ENCODE measurements at places on chromosomes 5 and 9. TPM values are rescaled to one million over a fixed set of nuclear protein-coding genes. Genes with fewer than 3 reads are reported as not detected.

DNA sequence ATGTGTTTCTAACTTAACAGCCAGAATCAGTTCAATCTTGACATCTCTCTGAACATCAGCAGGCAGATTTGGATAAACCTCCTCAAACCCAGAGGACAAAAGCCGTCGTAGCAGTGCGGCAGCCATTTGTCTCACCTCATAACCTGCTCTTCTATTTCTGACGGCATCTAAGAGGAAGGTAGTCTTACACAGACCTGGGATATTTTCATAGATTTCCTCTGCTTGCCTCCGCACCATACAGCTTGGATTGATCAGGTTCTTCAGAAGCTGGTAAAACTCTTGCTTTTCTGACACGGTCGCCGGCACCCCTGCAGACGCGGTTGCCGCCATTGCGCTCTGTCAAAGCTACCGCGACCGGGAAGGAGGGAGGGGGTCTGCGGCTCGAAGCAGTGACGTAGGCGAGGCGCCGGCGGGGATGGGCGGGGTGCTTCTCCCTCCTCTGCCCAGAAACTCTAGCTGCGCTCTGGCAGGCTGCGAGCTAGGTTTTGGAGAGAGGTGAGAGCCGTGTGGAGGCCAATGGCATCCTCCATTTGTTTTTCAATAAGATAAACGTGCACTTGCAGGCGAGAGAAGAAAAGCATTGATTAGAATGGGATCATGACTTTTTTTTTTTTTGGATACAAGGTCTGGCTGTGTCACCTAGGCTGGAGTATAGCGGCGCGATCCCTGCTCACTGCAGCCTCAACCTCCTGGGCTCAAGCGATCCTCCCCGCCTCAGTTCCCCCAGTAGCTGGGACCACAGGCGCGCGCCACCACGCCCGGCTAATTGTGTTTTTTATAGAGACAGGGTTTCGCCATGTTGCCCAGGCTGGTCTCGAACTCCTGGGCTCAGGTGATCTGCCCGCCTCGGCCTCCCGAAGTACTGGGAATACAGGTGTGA is at the start of gene RANBP6:
RANBP6 (minus strand) TSS at position 347 of the 880 bp plus-strand sequence; CDS start at position 330, 17 bp downstream.
- DNase-seq: peak; percentile 41

DNA sequence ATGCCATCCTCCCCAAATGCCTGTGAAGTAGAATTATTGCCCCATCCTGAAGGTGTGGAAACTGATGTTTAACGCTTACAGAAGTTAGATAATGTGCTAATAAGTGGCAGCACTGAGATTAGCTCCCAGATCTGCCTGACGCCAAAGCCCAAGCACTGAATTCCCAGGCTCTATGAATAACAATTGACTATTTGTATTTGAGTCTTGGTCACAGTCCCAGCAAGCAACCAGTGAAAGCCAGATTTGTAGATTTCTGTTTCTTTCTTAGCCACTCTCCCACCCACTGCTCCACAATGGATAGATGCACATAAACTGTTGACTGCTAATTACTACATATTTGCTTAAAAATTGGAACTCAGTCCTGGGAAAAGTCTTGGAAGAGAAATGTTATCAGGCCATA is 34.4 kb downstream of the FAM240B start:
- DNase-seq: no peak

DNA sequence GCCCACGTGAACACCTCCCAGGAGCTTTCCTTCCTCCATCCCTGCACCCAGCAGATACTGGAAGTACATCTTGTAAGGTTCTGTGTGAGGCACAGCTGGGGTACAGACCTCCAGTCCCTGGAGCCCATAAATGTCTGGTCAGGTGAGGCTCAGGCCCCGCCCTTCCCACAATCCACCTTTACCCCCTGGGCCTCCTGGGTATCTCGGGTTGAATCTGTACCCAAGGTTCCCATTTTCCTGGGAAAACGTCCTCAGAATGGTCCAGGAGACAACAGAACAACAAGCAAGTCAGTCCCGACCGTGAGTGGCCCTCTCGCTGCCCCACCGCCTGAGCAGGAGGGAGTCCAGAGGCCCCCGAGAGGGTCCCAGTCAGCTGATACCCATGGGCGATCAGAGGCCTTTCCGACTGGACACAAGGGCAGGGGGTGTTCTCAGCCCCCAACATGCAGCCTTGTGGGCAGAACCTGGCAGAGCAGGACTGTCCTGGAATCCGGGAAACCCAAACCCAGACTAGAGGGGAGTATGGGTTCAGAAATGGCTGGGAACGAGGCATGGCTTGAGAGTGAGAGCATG is 4.3 kb downstream of the SPATA31E1 start:
- DNase-seq: no peak

- peak; percentile 52 for DNase-seq
Measured at GRCh38 chr9:69122549-69123141, 51.4 kb upstream of the TJP2 start.

DNA sequence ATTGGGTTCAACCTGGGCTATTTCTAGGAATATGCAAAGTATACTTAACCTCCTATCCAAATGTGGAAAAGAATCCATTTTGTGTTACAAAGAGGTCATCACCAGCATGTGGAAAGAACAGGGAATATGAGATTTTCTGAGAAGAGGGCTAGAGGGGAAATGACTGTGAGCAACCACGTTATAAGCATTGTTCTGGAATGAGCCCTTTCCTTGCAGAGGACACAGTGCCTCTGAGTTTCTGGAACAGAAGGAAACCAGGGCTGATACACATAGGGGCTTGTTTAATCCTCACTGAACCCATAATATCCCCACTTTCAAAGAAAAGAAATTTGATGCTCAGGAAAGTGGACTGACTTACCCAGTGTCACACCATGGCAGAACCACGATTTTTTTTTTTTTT is 53.0 kb downstream of the SFXN1 start:
- DNase-seq: no peak

GRCh38 chr5:181084621-181085195 is 44.6 kb downstream of the BTNL9 start:
- no peak for DNase-seq

DNA sequence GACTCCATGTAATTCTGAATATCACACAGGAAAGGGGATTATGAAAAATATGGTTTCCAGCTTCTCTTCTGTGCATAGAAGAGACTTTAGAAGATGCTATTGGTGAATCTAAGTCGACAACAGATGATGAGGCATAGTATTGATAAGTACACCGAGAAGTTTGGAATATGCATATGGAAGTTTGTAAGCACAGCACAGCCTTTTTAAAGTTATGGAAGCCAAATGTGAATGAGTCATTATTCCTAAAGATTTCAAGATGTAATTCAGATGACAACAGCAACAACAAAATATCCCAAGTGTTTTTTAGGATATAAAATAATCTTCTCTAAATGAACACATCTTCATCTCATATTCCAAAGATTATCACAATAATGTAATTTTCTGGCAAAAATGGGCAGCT is 1723.3 kb downstream of the EFNA5 start:
- DNase-seq: no peak

DNA sequence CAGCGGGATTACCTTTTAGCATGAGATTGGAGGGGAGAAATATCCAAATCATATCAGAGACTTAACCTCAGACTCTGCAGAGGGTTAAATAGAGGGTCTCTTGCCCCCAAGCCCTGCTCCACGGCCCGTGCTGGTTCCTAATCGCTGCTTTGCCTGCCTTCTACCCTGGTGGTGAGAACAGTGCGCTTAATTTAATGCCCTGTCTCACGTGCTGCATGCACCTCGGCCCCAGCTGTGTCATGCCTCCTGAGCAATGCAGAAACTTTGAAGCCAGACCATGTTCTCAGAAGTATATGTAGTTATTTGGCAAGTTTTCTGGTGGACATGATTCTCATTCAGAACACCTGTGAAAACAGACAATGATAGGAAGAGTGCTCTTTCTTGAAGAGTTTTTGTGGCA is 1.4 kb downstream of the OTULIN start:
- DNase-seq: no peak

The COL5A1 gene
- 99.6 TPM for total RNA-seq

The OR4F3 gene
- total RNA-seq: not detected

The SHLD3 gene
- total RNA-seq: not detected

The PPP3R2 gene
- total RNA-seq: not detected
